Aortic smooth muscle cell (primary cell): ENCODE measurements at places on chromosomes 4 and X. TPM values are rescaled to one million over a fixed set of nuclear protein-coding genes. Genes with fewer than 3 reads are reported as not detected.

Gene ATOH1
- total RNA-seq: not detected in 2 replicates

Gene AFF2
- 0.25 and 0.40 TPM in 2 replicates for total RNA-seq

Gene FUNDC1
- total RNA-seq: 11.3 and 12.2 TPM in 2 replicates

Gene MAP3K15
- total RNA-seq: not detected in 2 replicates

Gene CXCR3
- not detected in 2 replicates for total RNA-seq

Gene FOXR2
- total RNA-seq: not detected in 2 replicates

Gene ZCCHC12
- total RNA-seq: not detected in 2 replicates

Gene BMX
- total RNA-seq: 2.6 and 4.6 TPM in 2 replicates

Gene IKBKG
- total RNA-seq: 13.6 and 13.8 TPM in 2 replicates

Gene SMC1A
- total RNA-seq: 15.7 and 17.0 TPM in 2 replicates

Gene TMA16
- 32.5 and 39.4 TPM in 2 replicates for total RNA-seq

Gene ESX1
- total RNA-seq: not detected in 2 replicates

Gene GABRA4
- total RNA-seq: under 0.01 and 0.12 TPM in 2 replicates

Gene CT45A1
- total RNA-seq: not detected in 2 replicates

Gene FREM3
- 0.40 and 0.44 TPM in 2 replicates for total RNA-seq

Gene ARHGEF9
- total RNA-seq: 20.2 and 21.1 TPM in 2 replicates

Gene NXF2B
- total RNA-seq: not detected in 2 replicates

Gene ADAMTS3
- 11.1 and 31.7 TPM in 2 replicates for total RNA-seq

Gene BTK
- total RNA-seq: not detected in 2 replicates

Gene SLC6A14
- total RNA-seq: not detected in 2 replicates

Gene APELA
- total RNA-seq: not detected in 2 replicates

Gene TREX2
- total RNA-seq: 3.5 and 4.9 TPM in 2 replicates

Gene PPARGC1A
- 0.25 and 1.5 TPM in 2 replicates for total RNA-seq

Gene MAGEB17
- total RNA-seq: not detected in 2 replicates
